Pulmonary artery endothelial cell (primary cell): ENCODE measurements at places on chromosomes 3 and 15.

DNA sequence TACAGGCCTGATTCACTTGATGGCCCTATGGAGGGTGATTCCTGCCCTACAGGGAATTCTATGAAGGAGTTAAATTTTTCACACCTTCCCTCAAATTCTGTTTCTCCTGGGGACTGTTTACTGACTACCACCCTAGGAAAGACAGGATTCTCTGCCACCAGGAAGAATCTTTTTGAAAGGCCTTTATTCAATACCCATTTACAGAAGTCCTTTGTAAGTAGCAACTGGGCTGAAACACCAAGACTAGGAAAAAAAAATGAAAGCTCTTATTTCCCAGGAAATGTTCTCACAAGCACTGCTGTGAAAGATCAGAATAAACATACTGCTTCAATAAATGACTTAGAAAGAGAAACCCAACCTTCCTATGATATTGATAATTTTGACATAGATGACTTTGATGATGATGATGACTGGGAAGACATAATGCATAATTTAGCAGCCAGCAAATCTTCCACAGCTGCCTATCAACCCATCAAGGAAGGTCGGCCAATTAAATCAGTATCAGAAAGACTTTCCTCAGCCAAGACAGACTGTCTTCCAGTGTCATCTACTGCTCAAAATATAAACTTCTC lies 43.6 kb downstream of the BLM start:
- no peak for DNase-seq

- no peak for DNase-seq
Measured at GRCh38 chr3:133986311-133986710, 43.4 kb downstream of the SLCO2A1 start.

- DNase-seq: no peak
Measured at GRCh38 chr3:11118181-11118682, 36.1 kb upstream of the HRH1 start.

- DNase-seq: no peak
Measured at GRCh38 chr3:150377601-150378300, 30.3 kb upstream of the TSC22D2 start.

- DNase-seq: no peak
Measured at GRCh38 chr15:65646486-65646885, 24.7 kb downstream of the SLC24A1 start.

GRCh38 chr3:122146466-122146865 lies 37.0 kb upstream of the CASR start:
- no peak for DNase-seq

- DNase-seq: no peak
Measured at GRCh38 chr3:100389025-100389424, 11.9 kb downstream of the TOMM70 start.

- DNase-seq: no peak
Measured at GRCh38 chr3:139108253-139108969, 63.7 kb upstream of the PRR23C start.

DNA sequence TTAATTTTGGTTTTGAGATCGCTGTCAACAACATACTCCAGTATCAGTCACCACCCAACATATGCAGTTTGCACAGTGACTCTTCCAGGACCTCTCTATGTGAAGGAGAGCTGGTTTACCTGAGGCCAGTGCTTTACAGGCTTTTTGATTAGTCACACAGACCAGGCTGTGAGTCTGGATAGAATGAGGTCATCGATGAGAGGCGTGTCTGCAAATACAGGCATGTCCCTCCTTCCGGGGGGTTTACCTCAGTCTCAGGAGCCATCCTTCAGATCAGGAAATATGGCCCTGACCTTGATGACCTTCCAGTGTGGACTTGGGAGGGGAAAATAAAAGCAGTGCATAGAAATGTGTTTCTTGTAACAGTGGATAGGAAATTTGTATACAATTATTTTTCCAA lies 46.9 kb downstream of the KBTBD12 start:
- no peak for DNase-seq

GRCh38 chr15:92682741-92683510 lies 27.4 kb upstream of the FAM174B start:
- no peak for DNase-seq

DNA sequence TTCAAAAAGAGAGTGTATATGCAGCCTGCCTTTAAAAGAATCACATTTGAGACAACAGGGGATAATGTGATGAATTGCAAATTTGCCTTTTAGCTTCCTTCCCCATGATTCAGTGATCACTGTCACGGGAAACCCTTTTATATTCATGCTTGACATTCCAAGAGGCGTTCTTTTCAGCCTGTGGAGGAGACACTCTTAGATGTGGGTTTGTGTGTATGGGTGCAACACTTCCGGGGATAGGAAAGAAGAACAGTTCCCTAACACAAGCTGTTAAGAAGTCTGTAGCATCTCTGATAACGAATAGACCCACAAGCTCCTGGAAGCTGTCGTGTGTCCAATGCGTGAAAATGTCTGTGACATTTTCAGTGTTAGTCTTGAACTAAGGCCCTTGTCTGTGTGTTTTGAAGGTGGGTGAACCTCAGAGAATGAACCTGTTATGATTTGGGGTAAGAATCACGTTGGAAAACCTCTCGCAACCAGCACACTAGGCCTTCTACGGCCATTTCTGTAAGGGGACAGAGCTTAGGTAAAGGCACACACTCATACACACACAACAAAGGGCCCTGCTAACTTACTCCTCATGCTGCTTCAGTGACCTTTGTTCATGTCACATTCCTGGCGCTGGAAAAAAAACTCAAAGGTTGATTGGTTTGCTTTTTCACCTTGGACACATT lies 229.2 kb upstream of the ST8SIA2 start:
- DNase-seq: no peak

DNA sequence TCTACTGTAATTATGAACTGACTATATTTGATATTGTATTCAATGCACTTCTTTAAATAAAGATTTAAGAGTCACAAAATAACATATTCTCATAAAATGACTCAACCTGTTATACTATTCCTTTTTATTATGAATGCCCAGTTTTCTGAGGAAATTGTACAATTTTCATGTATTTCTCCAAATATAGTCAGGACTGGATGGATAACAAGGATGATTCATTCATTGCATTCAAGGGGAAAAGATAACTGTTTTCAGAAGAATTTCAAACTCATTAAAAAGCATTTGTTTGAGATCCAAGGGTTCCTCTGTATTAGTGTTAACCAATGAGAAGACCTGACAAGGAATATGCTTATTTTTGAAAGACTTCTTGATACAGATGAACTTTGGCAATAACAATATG lies 163.7 kb downstream of the MEIS2 start:
- no peak for DNase-seq

- DNase-seq: no peak
Measured at GRCh38 chr3:194139071-194139813, 3.3 kb downstream of the HES1 start.

DNA sequence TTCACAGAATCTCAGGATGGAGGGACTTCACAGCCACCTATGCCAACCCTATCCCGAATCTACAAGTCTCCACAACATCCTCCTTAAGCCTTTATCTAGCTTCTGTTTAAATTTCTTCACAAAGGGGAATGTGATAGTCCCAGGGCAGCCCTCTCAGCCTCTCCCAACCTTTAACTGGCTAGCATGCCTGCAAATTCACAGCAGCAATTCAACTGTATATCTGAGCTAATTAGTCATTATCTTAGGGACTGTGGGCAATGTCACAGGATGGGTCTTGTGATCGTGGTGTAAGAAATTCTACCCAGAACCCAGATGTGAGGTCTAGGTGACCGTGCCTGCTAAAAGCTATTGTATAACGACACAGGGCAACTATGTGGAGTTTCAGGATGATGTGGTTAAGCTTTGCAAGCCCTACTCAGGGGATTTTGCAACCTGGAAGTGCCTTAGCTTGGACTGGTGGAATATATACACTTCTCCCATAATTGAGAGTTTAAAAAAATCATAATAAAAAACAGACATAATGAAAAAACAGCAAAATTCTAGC lies 65.5 kb upstream of the FBN1 start:
- DNase-seq: no peak

DNA sequence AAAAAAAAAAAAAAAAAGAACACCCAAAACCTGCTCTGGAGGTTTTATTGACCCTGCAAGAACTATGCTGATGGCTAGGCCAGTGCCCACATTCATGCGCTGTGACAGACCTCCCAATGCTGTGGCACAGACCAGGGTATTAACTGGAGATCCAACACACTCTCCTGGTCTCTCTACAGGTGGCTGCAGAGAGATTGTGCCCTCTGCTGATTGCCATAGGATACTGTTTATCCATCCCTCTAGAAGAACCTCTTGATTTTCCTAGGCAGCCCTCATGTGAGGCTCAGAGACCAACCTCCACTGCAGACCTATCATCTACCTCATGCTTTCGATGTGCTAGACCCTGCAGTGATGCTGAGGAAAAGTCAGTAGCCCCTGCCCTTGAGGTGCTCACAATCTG lies 125.5 kb upstream of the TRIM42 start:
- DNase-seq: no peak

GRCh38 chr15:52732551-52732950 lies 53.4 kb upstream of the ATOSA start:
- no peak for DNase-seq

GRCh38 chr15:99441444-99441800 lies 124.4 kb upstream of the MEF2A start:
- DNase-seq: no peak
